SIG-M5 (cell line): ENCODE measurements at places on chromosomes 7 and 10.

DNA sequence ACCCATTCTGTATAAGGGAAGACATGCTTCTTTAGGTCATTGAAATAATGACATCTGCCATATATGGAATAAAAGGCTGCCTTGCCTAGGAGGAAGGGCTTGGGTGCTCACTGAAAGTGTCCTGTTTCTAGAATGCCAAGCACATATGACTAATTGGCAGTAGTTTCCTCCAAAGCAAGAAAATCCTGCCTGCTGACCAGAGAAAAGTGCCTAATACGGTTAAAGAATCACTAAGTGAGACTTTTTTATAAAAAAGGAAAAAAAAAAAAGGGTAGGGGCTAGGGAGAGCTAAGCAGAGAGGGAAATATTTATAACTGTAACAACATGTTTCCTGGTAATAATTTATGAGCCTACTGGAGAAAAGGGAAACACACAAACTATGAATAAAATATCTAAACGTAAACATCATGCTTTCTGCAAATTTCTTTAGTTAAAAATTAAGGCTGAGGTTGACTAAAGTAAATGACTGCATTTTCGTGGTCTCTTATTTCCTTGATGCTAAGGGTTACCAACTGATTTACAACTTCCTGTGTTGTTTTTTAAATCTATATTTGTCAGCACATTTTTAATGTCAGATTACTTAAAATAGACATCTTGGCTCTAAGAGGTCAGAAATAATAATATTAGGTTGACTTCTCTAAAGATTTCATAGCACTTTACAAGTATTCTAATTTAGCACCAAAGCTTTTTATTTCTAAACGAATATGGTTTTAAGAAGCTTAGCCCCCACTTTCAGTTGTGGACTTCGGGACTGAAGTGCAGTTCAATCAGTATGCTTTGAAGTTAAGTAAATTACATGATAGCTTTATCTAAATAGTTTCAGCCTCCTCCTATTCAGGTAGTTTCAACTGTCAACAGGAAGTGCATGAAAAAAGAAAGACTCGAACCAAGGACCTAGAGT lies 89.6 kb downstream of the CABCOCO1 start:
- DNase-seq = no peak

DNA sequence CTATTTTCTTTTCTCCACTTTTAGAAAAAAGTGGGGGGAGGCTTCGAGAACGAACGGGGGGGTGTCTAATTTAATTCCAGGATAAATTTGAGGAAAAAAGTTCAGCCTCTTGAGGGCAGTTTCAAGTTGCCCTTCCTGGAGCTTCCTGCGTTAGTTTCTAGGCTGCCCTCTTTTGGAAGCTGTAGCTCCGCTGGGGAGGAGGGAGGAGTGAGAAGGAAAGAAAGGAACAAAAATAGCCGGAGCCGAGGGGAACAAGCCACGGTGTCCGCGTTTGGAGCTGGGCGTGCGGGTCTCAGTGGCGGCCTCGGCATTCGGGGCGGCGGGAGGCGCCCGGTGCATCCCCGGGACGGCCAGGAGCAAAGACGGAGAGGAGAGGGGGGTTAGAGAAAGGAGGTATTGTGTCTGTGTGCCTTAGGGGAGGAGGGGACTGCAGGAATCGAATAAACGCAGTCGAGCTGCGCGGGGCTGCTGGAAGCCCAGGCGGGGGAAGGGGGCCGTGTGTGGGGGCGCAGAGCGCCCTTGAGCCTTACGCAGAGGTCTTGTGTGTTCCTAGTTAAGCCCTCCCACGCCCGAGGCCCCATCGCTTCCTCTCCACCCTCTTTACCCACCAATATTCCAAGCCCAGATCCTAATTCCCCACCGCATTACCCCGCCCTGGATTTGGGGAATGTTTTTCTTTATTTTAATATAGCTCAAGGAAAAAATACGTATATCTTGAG lies 2.0 kb upstream of the TNRC18 start:
- DNase-seq = no peak

DNA sequence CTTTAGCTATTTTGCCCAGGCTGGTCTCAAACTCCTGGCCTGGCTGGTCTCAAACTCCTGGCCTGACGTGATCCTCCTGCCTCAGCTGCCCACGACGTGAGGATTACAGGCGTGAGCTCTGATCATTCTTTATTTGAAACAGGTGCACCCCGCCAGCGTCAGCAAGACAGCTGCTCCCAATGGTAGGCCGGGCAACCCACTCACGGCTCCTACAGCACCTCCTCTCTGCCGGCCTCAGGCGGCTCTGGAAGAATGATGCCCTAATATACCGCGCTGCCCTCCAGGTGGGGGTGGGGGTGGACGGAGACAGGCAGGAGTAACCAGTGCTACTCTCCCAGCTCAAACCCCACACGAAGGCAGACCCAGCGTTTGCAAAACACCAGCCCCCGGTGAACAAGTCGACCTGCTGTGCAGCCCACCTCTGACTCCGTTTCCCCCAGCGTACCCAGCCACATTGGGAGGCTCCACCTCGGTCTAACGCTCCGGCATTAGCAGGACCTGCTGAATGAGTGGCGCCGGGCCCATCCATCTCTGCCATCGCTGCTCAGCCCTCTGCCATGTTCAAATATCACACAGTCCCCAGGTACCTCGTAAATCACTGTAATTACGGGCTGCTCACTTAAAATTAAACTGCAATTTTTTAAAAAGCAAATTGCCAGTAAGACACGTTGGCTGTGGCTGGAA lies 148.6 kb downstream of the ELFN1 start:
- DNase-seq = no peak

GRCh38 chr10:32972929-32973328 lies 14.9 kb upstream of the ITGB1 start:
- no peak for DNase-seq

- no peak for DNase-seq
These were observed 460.1 kb downstream of the PLXDC2 start for GRCh38 chr10:20276127-20276979.

DNA sequence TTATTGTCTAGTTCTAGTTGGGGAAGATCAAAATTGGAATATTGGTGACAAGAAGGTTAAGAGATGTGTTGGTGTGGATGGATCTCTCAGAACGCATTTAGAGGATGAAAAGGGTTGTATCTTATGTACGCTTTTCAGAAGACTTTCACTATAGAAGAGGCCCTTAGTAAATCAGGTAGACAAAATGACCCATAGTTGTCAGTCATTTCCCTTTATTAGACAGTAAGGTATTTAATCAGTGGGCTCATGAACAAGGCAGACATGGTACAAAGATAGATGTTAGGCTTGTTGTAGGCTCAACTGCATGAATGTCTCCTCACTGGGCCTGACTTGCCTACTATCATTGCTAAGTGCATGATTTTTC lies 359.2 kb downstream of the PHF14 start:
- no peak for DNase-seq

DNA sequence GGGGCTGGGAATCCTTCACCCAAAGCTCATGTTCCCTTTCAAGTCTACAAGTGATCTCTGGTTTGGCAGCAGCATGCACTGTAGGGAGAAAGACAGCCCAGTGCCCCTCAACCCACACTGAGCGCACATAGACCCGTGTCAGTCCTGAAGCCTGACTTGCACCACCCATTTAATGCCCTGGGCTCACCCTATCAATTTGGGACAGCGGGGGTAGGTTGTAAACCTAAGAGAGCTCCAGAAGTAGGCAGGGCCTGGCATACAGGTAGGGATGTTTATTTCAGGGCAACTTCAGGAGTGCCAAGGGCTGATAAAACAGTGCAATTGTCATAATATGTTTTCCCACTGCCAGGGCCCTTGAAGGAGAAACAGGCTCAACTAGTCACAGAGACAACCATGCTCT lies 3.5 kb upstream of the ATP6V0E2 start:
- no peak for DNase-seq

- no peak for DNase-seq
These were observed 37.7 kb downstream of the RABGEF1 start for GRCh38 chr7:66778201-66778600.

DNA sequence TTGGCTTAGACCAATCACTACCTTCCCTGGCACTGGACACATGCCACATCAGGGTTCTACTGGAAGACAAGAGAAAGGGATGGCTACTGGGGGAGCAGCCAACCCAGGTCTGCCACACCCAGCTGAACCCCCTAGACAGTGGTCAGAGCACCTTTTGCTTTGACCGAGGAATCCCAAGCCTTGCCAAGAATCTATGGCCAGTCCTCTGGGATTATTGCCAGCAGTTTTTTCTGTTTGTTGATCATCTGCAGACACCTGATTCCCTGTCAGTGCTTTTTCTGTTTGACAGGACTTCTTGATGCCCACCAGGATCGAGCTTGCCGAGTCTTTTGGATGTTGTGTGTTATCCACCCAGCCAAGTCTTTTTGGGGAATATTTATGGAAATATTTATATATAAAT lies 476.2 kb upstream of the GALNT17 start:
- no peak for DNase-seq

GRCh38 chr10:102072673-102073527 lies 7.8 kb downstream of the HPS6 start:
- no peak for DNase-seq

DNA sequence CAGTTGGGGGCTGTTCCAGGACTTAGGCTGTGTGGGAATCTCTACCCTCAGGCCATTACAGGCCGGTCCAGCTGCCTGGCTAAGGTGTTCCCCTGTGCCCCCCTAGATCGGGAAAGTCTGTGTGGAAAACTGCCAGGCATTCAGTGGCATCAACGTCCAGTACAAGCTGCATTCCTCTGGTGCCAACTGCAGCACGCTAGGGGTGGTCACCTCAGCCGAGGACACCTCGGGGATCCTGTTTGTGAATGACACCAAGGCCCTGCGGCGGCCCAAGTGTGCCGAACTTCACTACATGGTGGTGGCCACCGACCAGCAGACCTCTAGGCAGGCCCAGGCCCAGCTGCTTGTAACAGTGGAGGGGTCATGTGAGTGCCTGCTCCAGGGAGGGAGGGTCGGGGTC lies 27.1 kb upstream of the CSGALNACT2 start:
- DNase-seq = no peak

DNA sequence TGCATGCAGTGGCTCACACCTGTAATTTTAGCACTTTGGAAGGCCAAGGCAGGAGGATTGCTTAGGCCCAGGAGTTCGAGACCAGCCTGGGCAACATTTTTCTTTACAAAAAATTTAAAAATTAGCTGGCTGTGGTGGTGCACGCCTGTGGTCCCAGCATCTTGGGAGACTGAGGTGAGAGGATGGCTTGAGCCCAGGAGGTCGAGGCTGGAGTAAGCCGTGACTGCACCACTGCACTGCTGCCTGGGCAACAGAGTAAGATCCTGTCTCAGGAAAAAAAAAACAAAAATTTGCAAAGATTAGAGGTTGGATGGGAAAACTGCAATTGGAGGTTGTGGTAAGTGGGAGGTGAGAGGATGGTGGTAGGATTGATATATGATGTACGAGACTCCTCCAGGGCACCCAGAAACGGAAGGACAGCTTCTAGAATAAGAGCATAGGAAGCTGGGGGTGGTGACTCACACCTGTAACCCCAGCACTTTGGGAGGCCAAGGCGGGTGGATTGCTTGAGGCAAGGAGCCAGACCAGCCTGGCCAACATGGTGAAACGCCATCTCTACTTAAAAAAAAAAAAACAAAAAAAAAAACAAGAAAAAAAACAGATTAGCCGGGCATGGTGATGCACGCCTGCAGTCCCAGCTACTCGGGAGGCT lies 19.1 kb upstream of the PARP12 start:
- DNase-seq = no peak

DNA sequence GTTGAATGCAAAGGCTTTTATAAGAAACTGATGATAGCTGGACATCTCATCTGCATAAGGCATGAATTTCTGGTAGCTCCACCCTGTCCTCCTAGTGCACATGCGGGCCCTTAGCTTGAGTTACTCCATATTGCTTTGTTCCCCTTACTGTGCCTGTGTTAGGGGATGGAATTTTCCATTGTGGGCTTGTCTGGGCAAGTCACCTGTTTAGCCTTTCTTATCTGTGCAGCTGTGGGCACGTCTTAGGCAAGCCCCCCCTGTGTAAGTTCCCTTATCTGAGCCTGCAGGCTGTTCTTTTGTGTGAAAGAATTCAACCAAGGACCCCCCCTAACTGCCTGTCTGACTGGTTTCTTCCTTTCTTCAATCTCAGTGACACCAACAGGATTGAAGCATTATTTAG lies 14.5 kb upstream of the CROT start:
- no peak for DNase-seq

- no peak for DNase-seq
These were observed 115.5 kb downstream of the LSMEM1 start for GRCh38 chr7:112596260-112596659.

GRCh38 chr10:52895059-52895458 lies 122.5 kb upstream of the MBL2 start:
- no peak for DNase-seq

- DNase-seq = no peak
These were observed 50.3 kb downstream of the SEMA3C start for GRCh38 chr7:80868566-80868965.

- DNase-seq = no peak
These were observed 129.8 kb downstream of the DIP2C start for GRCh38 chr10:559767-560047.

DNA sequence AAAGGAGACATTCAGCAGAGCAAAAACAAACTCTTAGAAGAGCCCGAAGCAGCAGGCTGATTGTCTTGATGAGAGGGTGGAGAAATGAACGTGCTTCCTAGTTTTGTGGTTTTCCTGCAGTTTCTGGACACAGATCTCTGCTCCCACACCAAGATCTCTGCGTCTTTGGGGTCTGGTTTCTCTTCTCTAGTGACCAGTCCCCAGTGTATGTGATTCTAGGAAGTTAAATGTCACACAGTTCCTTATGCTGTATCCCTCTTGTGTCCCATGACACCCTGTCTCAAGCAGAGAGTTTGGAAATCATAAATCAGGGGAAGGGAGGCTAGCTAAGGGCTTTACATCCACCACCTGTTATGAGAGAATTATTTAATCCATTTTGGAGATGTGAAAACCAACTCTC lies 55.4 kb upstream of the KLF14 start:
- no peak for DNase-seq

DNA sequence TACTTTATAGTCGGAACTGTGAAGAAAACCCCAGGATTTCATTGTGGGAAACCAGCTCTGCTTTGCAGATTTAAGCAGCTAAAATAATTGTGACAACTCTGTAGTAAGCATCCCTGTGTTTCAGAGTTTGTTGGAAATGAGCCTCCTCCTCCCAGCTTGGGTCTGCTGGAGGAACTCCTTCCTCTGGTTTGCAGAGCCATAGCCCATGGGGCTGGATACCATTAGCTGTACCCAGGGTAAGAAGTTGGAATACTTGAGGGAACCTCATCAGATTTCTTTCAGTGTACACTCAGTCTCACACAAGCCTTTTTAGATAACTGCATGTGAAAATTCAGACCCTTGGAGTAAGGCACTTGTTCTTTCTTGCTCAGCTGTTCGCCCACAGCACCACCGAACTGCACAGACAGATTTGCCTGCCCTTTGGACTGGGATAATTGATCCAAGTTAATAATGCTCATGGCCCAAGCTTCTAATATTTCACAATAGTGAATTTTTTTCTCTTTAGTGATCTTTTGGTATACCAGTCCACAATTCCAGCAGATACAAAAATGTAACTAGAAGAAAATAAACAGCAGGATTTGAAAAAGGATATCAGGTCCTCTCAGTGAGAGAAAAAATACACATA lies 467.4 kb upstream of the FZD8 start:
- no peak for DNase-seq
